ENCODE measurements at places on chromosomes 7 and 10.

- ATAC-seq, result no peak
Measured at GRCh38 chr10:51700228-51700817, 928 bp upstream of the CSTF2T start.

- no peak for ATAC-seq
Measured at GRCh38 chr7:24784277-24784676, 27.0 kb upstream of the GSDME start.

GRCh38 chr10:122085423-122085911, 96.5 kb downstream of the TACC2 start:
- no peak for ATAC-seq

DNA sequence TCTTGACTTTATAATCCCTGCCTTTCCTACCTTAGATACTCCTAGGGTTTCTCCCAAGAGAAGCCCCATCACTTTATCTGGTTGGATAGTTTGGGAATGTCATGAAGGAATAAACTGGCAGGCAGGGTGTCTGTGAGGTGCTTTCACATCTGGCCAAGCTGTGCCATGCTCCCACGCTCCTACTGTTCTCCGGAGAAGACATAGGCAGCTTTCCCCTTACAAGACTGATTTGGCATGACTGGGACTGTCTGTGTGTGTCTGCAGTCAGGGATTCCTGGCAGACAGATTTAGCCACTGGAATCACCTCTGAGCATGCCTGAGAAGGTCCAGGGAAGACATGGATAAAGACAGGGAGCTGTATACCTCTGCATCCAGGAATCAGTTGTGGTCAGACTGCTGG, 45.3 kb downstream of the HK1 start:
- ATAC-seq, result no peak

DNA sequence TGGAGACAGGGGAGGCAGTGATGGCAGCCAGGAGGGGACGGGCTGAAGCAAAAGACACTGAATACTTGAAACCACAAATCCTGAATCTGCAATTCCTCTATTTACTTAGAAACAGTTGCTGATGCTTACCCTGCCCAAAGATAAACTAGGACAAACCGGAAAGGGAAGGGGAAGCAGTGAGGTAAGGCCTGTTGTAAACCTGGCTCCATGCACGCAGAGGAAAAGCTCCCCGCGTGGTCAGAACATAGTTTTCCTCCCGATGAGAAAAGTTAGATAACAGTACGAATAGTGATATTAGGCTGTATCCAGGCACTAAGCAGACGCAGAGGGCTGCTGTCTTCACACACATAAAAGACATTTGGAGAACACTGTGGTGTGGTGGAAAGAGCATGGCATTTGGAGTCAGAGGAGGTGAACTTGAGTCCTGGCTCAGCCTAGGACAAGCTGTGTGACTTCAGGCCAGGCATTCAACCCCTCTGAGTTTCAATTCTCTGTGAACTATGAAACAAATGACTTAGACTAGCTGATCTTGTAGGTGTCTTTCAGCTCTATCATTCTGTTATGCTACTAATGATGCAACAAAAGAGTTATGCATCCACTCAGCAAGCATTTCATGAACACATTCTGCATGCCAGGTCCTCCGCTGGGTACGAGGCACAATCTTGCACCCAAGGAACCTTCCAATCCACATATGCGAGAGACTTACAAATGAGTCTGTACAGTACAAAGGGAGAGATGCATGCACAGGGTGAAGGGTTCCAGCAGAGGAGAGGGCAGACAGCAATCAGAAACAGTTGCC, 80.9 kb downstream of the SORBS1 start:
- no peak for ATAC-seq

- ATAC-seq, result no peak
Measured at GRCh38 chr10:70886921-70887665, 1.3 kb downstream of the PCBD1 start.

GRCh38 chr10:104316321-104317099, 21.8 kb downstream of the ITPRIP start:
- no peak for ATAC-seq

DNA sequence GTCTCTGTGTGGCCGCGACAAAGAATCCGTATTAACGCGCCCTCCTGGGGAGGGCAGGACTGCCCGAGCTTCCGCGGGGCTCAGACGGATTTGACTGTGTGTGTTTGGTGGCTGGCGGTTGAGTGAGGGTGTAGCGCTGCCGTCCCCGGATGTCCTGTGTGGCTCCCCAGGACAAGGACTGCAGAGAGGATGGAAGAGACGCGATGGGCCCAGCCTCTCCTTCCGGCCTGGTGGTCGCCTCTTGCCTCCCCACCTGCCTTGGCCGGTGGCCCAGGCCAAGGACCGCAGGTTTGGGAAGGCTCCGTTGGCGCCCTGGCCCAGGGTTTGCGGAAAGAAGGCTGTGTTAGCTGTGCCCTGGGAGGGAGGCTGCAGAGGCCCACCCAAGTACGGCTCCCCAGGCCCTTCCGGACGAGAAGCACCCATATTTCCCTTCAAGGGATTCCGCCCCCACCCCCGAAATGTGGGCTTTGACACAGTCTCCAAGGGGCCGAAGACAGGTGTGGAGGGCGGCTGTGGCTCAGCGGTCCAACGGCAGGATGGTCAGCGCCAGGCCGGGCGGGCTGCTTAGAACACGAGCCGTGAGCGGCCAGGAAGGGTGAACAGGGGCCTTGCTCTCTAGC, 2.3 kb downstream of the UNCX start:
- ATAC-seq, result peak; percentile 39

GRCh38 chr7:29099896-29100847, 46.2 kb downstream of the CPVL start:
- ATAC-seq, result no peak
